Astrocyte (in vitro differentiated cells and primary cell): ENCODE measurements at places on chromosomes 11 and 22. TPM values are rescaled to one million over a fixed set of nuclear protein-coding genes. Genes with fewer than 3 reads are reported as not detected.

DNA sequence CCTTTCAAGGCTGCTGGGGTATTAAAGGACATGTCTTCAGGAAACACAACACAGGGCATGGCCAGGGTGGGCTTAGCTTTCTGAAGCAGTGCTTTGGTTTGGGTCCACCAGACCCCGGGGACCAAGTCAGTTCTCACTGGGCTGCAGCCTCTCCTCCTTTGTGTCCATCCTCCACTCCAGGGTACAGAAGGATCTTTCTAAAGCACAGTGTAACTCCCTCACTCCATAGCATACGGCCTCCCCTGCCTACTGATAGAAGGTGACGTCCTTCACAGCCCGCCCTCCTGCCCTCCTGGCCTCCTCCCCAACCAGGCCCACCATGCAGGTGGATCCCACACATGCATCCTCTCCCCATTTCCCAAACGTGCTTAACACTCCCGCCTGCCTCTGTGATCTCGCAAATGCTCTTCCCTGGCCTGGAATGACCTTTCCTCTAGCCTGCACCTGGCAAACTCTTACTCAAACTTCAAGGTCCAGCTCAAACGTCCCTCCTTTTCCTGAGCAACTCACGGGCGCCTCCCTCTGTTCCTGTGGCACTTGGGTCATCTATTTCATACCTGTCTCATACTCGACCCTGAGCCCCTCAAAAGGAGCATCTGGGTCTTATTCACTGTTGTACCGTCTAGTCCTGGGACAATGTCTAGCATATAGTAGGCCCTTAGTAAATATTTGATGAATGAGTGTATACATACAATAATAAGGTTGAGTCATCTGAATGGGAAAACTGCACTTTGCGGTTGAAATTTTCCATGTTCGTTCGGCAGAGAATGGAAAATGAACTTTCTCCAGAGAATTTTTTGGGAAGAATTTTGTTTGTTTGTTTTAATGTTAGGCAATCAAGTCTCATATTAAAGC, 187.7 kb downstream of the EFCAB6 start:
- peak; percentile 63 for DNase-seq

DNA sequence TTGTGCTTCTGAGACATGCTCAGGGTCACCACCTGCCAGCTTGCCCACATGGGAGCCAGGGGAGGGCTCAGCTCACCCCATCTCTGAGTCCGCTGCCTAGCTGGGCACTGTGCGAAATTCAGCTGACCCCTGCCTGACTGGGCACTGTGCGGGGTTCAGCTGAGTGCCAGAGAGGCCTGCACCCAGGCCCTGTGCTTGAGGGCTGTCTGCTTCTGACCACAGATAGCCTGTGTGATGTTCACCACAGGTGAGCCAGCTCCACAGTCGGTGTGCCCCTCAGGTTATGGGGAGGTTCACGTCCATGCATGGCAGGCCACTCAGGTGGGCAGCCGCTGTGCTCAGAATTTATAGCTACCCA, 84.5 kb upstream of the SUSD2 start:
- no peak for DNase-seq

DNA sequence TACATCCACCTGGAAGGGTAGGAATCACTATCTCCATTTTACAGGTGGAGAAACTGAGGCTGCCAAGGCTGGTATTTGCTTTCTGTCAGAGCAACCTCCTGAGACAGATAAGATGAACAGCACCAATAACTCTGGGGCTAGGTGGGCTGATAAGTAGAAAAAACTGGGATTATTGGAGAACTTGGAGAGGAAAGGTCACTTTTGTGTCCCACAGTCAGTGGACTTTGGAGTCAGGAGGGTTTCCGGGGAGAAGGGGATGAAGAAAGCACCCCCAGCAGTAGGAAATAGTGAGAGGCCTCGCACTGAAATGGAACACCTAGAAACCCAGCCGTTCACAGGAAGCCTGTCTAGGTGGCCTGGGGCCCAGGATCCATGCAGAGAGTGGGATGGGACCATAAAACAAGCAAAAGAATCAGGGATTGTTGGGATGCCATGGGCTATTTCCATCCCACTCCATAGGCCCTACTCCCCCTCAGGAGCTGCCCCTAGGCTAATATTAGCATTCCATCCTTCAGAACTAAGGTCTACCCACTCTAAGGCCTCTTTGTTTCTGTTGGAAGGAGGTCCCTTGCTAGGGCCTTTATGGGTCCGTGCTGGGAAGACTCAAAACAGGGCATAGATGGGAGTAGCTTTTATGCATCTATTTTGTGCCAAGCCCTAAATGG, 31.0 kb upstream of the FCHSD2 start:
- DNase-seq = no peak

- no peak for DNase-seq
Observed at GRCh38 chr11:77253690-77254089, 47.8 kb downstream of the GDPD4 start.

GRCh38 chr22:50206599-50206998, 5.8 kb downstream of the SELENOO start:
- DNase-seq = no peak

- no peak for DNase-seq
Observed at GRCh38 chr22:44385296-44385610, 72.5 kb upstream of the SHISAL1 start.

GRCh38 chr11:78414321-78415051, 3.1 kb downstream of the GAB2 start:
- DNase-seq = no peak

- no peak for DNase-seq
Observed at GRCh38 chr22:41560095-41560471, 727 bp upstream of the CSDC2 start.

GRCh38 chr11:110355011-110355744, 58.8 kb upstream of the RDX start:
- DNase-seq = no peak

GRCh38 chr22:37479196-37479595, 7.0 kb downstream of the MFNG start:
- no peak for DNase-seq

DNA sequence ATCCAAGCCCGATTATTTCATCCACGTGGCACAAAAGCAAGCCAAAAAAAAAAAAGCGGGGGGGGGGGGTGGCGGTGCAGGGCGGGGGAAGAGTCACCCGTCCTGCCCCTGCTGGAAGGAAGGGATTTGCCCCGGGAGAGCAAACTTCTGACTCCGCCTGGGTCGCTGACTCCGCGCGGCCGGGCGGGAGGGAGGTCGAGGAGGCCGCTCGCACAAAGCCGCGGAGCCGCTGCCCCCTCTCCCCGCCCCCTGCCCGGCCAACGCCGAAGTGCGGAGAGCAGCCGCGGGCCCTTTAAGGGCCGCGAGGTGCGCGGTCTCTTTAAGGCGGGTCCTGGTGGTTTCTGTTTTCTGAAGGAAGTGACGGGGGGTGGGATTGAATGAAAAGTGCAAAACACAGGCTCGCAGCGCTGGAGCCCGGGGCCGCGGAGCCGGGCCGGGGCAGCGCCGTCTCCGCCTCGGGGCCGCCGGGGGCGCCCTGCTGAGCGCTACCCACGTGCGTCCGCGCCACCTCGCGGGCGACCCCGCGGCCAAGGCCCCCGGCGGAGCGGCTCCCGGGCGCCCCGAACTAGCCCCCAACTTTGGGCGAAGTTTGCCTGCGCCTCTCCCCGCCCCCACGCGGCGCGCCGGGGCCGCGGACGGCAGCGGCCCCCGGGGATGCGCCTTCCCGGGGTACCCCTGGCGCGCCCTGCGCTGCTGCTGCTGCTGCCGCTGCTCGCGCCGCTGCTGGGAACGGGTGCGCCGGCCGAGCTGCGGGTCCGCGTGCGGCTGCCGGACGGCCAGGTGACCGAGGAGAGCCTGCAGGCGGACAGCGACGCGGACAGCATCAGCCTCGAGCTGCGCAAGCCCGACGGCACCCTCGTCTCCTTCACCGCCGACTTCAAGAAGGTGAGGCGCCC, at the start of gene OAF:
OAF (plus strand) TSS at position 407 of the 896 bp plus-strand sequence; CDS start at position 655, 248 bp downstream.
- peak; percentile 77 for DNase-seq

DNA sequence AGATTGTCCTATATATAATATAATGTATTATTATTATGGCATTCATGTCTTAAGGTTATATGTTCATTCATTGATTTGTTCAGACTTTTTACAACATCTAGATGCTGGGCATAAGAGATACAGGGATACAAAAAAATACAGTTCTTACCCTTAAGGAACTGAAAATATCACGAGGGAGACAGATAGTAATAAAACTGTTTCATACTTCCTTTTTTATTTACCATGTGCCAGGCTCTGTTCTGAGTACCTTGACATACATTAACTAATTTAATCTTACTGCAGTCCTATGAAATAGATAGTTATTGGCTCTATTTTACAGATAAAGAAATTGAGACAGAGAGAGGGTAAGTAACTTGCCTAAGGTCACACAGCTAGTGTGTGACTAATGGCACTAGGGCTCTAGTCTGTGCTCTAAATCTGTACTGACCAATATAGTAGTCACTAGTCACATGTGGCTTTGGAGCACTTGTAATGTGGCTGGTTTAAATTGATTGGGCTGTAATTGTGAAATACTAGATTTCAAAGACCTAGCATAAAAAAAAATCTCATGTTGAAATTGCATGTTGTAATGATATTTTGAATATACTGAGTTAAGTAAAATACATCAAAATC, 21.3 kb downstream of the TRIM44 start:
- DNase-seq = no peak

- peak; percentile 58 for DNase-seq
Observed at GRCh38 chr11:9170450-9170849, 79.1 kb upstream of the SCUBE2 start.

- no peak for DNase-seq
Observed at GRCh38 chr22:47115921-47116320, 353.5 kb downstream of the TBC1D22A start.

DNA sequence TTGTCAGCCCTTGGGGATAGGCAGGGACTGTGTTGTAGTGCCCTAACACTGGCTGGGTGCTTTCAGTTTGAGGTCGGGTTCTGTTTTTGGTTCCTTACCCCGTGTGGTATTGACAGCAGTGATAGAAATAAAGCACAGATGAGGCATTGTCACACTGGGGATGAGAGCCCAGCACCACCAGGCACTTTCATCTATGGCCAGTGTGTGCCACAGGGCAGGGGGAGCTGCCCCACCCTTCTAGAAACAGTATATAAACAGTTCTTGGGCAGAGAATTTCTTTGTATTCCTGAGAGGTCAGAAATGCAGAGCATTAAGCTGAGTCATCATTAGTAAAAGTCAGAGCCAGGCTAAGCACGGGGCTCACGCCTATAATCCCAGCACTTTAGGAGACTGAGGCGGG, 23.1 kb upstream of the CDC42EP2 start:
- DNase-seq = peak; percentile 47

DNA sequence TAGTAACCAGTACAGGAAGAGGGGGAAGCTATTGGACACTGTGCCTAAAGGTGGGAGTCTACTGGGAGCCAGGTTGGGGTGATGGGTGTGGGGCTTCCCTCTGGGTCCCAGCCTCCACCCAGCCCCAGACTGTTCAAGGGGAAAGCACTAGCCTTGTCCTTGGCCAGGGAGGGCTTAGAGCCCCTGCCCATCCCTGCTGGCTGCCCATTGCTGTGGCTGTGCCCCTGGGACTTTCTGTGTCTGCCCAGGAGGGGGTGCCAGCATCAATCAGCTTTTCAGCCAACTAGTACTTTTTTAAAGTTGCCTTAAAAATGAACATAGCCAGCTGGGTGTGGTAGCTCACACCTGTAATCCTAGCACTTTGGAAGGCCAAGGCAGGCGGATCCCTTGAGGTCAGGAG, 19.9 kb downstream of the INCENP start:
- DNase-seq = no peak

DNA sequence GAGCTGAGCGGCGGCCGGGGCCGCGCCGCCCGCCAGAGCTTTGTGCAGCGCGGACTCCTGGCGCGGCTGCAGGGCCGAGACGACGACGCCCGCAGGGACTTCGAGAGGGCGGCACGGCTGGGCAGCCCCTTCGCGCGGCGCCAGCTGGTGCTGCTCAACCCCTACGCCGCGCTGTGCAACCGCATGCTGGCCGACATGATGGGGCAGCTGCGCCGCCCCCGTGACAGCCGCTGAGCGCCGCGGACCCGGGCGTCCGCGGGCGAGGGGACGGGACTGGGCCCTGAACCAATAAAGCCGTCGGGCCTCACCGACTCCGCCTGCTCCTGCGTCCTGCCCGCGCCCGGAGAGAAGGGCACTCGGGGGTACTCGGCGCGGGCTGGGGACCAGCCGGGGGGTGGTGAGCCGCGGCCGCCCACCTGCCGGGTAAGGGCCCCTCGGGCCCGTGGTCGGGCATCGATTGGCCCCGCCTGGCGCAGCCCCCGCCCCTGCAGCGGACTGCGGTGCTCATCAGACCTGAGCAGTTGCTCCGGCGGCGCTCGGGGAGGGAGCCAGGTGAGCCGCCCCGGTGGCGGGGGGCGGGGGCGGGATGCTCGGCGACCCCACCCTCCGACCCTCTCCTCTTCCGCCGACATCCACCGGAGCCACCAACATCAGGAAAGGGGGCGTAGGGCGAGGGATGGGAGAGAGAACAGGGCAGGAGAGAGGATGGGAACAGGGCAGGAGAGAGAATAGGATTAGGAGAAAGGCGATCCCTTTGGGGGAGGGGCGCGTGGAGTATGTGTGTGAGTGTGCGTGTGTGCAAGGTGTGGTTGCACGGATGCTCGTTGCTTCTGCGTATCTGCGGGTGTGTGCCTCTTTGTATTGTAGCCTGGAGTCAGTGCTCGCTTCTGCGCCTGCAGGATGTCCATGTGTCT, at the start of gene TMEM25:
TMEM25 (plus strand) TSS at position 510 of the 914 bp plus-strand sequence. CDS start 610 bp downstream, outside the sequence.
- peak; percentile 38 for DNase-seq

- DNase-seq = no peak
Observed at GRCh38 chr22:29744902-29745301, 21.9 kb downstream of the ZMAT5 start.

- no peak for DNase-seq
Observed at GRCh38 chr11:97557399-97557798, 1167.6 kb downstream of the JRKL start.

- no peak for DNase-seq
Observed at GRCh38 chr11:125141178-125141577, 23.4 kb upstream of the PKNOX2 start.

- DNase-seq = peak; percentile 25
Observed at GRCh38 chr11:80186692-80187091, 745.9 kb upstream of the TENM4 start.

DNA sequence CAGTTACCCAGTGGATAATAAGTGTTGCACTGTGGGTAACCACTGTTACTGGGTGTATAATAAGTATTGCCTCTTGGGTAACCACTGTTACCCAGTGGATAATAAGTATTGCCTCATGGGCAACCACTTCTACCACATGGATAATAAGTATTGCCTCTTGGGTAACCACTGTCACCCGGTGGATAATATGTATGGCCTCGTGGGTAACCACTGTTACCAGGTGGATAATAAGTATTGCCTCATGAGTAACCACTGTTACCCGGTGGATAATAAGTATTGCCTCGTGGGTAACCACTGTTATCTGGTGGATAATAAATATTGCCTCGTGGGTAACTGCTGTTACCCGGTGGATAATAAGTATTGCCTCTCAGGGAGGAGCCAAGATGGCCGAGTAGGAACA, 29.7 kb upstream of the NXPE4 start:
- DNase-seq = no peak

CYTH4 gene
- not detected in 2 replicates for total RNA-seq

OR51B5 gene
- not detected in 2 replicates for total RNA-seq

TRIM49D1 gene
- total RNA-seq = 0.34 and 0.50 TPM in 2 replicates

FERMT3 gene
- 1.3 and 1.6 TPM in 2 replicates for total RNA-seq

RIMBP3C gene
- total RNA-seq = 0.23 and 0.43 TPM in 2 replicates

SLC39A13 gene
- 76.6 and 92.7 TPM in 2 replicates for total RNA-seq

KRTAP5-1 gene
- total RNA-seq = not detected in 2 replicates

XKR3 gene
- total RNA-seq = not detected in 2 replicates

BARX2 gene
- not detected in 2 replicates for total RNA-seq
